ENCODE measurements at places on chromosomes 4 and X.

GRCh38 chr4:90883519-90883918 is 756.3 kb downstream of the CCSER1 start:
- DNase-seq: no peak

- DNase-seq: no peak
Measured at GRCh38 chrX:29671421-29671820, 543.9 kb upstream of the MAGEB2 start.

GRCh38 chr4:102036619-102037376 is 246.3 kb downstream of the BANK1 start:
- DNase-seq: no peak

DNA sequence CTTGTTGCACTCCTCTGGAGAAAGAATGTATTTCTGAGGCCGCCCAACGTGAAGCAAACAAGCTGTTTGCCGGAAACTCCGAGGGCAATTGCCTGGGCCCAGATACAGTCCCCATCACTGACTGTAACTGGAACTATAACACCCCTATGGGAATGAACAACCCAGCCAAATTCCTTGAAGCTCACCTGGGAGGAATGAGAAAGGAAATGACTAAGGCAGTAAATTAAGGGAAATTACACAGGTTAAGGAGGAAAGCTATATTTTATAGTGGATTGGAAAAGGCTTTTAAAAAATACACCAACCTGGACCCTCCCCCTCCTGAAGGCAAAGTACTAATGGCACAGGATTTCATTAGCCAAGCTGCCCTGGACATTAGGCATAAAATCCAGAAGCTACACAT is 11.7 kb upstream of the HERC5 start:
- DNase-seq: no peak

DNA sequence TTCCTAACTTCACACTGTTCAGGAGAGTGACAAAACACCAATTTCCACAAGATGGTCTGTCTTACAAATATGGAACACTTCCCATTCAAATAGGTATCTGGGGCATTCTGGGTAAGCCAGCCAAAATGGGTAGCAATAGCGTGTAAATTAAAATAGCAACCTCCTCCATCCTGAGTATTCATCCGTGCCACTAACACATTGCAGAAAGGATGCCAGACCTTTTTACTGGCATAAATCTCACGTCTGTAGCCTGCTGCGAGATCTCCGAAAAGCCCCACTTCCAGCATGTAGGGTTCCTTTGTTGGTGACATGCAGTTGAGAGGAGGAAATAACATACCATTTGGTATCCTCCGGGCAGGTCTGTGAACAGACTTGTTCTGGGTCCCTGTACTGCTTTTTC is 52.7 kb upstream of the RAI2 start:
- DNase-seq: no peak

DNA sequence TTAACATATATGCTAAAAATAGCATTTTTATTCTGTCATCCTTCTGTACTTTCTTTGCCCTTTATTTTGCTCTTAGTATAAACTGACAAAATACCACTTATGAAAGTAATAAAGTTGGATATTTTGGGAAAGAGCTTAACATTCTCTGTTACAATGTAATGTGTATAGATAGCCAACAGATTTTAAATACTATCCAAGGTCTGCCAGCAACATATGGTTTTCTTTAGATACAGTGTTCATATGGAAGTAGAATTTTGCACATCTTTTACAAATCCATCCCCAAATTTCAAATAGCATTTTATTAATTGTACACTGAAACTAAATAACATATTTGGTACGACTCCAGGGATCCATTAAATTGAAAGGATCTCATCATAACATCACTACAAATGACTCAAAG is 268.6 kb upstream of the PCDH18 start:
- DNase-seq: no peak

DNA sequence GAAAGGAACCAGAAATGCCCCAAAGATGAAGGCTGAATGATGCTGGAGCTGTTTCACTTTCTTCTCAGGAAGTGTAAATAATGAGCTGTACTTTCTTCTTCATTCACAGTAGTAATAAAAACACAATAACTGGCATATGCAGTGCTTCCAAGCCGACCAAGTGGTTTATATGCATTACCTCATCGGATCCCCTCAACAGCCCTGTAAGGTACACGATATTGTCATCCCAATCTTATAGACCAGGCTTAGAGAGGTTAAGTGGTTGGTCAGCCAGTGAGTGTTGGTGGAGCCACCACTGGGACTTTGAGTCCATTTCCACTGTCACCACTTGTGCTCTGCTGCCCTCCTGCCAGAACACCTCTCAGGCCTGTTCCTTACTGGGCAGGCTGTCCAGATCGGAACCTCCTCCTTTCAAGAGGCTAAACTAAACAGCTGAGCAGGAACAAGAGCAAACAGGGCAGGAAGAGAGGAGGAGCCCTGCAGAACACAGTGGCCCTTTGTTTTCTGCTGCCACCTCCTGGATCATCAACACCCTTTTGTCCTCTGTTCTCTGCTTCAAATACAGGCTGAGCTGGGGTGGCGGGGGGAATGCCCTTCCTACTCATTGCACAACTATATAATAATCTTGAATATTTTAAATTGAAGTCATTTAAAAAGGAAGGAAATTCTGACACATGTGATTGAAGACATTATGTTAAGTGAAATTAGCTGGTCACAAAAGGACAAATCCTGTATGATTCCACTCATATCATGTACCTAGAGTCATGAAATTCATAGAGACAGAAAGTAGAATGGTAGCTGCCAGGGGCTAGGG is 112.5 kb upstream of the ATP6AP2 start:
- peak; percentile 47 for DNase-seq

- DNase-seq: no peak
Measured at GRCh38 chrX:117771384-117771783, 345.2 kb downstream of the KLHL13 start.

DNA sequence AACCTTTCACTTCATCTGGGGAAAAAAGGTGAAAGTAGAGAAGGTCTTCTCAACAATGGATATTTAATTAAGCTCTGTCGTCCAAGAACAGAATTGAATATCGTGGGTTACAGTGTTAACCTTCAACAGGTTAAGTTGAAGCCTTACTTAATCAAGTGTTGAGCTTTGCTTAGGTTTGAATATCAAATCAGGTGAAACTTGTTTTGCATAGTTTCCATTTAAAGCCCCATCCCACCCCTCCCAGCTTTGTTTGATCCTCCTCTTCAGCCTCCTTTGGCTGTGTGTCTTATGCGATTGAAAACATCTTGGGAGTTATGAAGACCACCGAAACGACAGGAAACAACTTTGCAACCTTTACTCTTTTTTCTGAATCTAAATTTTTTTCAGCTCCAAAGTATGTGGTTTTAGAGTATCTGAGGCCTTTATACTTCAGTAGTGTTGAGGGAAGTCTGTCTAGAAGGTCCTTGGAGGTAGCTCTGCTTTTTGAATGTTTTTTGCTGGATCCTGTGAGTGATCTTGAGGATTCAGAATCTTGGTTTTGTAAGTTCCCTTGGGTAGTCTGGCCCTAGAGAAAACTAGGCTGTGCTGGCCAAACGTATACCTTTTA is 39.1 kb downstream of the MCUB start:
- no peak for DNase-seq

DNA sequence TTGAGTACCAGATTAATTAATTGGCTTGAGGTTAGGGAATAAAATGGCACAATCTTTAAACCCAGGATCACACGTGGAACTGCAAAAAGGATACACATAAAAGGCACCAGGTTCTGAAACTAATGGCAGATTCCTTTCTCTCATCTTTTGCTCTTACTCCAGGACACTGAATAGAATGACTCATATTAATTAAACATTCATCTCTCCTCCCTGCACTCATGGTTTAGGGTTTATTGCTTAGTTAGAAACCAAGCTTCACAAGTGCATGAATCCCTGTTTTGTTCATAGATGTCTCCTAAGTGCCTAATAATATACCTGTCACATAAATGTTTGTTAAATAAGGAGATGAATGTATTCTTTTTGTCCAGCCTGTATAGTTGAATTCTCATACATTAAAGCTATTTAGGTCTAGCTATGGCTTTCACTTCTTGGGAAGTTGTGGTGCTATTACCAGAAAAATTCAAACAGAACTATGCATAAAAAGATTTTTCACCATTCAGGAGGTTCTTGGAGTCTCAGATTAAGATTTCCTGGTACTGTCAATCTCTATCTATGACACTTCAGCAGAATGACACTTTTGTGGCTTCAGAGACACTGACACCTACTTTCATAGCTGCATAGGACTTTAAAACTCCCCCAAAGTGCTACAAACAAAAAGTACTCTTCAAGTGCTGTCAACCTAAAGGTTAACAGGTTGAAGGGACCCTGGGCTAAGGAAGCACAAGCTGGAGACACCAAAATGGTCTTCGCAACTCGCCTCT is 7.4 kb downstream of the CORIN start:
- no peak for DNase-seq

- no peak for DNase-seq
Measured at GRCh38 chr4:148857239-148857972, 415.2 kb upstream of the NR3C2 start.

- no peak for DNase-seq
Measured at GRCh38 chrX:12977761-12978204, 2.9 kb downstream of the TMSB4X start.

- peak; percentile 40 for DNase-seq
Measured at GRCh38 chrX:53831662-53832635, 145.4 kb upstream of the HUWE1 start.

- no peak for DNase-seq
Measured at GRCh38 chr4:132227151-132227856, 921.8 kb upstream of the PCDH10 start.

- no peak for DNase-seq
Measured at GRCh38 chr4:128454881-128455280, 167.3 kb upstream of the PGRMC2 start.

DNA sequence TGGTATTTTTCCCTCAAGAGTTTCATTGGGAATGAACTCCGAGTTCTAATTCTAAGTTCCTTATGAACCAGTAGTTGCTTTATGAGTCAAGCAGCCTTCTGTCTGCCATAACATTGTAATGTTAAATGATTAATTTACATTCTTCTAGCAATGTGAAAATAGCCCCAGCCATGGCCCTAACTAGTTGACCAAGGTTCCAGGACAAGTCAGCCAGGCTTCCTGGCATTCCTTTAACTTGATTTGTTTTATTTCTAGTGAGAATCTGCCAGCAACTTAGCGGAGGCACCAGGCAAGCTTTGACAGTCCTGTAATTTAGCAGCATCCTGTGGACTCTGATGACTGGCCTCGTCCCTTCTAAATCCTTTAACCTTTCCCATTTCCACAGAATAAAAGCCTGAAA is 69.0 kb downstream of the GLRA2 start:
- DNase-seq: no peak

GRCh38 chr4:24568425-24568824 is 15.9 kb downstream of the DHX15 start:
- DNase-seq: no peak

- no peak for DNase-seq
Measured at GRCh38 chr4:4323705-4324534, 33.9 kb downstream of the ZBTB49 start.

GRCh38 chr4:43379016-43379415 is 486.5 kb downstream of the GRXCR1 start:
- no peak for DNase-seq

DNA sequence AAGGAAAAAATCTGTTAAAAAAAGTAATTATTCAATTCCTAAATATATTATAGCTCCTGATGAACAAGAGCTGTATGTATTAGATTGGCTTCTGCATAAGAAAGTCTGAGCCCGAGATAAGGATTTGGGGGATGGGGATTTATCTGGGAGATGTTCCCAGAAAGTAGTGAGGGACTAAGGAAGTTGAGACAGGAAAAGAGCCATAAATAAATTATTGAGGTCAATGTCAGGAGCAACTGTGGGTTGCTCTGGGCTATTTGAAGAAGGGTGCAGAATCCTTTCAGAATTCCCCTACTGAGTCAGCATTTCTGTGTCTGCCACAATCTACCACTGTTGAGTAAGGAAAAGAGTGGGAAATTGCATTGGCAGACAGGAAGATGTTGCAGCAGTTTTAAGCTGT is 3.1 kb upstream of the TDO2 start:
- DNase-seq: no peak

GRCh38 chr4:158112611-158113010 is 60.2 kb downstream of the GASK1B start:
- DNase-seq: no peak

- DNase-seq: peak; percentile 65
Measured at GRCh38 chr4:145179281-145179860, 1.0 kb downstream of the OTUD4 start.

DNA sequence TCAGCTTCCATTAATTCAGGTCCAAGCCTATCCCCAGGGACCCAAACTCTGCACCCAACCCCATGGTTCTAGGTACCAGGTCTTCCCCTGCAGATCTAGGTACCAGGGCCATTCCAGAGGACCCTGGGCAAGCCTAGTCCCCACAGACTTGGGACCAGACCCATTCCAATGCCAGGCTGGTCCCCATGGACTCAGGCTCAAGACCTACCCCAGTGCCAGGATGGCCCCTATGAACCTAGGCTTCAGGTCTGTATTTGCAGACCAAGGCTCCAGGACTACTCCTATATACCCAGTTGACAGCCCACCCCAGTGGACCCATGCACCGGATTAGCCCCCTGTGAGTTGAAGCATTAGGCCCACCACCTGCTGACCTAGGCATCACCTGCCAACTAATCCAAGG is 8.9 kb downstream of the MTHFD2L start:
- DNase-seq: no peak

DNA sequence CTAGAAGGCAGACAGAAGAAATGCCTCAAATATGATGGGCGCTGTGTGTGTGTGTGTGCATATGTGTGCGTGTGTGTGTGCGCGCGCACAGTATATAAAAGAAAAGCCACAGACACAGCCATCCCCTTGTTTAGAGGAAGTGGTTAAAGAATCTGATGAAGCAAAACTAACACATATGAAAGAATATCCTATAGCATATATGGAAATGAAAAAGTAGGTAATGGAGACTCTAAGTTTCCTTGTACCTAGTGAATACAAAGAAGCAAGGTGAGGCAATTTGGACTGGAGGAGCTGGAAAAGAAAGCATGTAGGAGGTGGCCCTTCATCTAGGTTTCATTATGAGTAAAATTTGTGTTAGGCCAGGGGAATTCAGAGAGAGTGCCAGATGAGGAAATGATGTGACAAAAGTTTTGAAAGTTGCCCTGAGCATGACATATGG is 58.6 kb upstream of the MCF2 start:
- peak; percentile 8 for DNase-seq

GRCh38 chr4:168362025-168362401 is 43.5 kb upstream of the DDX60 start:
- DNase-seq: no peak

GRCh38 chrX:153441296-153441695 is 4.6 kb downstream of the TREX2 start:
- no peak for DNase-seq

DNA sequence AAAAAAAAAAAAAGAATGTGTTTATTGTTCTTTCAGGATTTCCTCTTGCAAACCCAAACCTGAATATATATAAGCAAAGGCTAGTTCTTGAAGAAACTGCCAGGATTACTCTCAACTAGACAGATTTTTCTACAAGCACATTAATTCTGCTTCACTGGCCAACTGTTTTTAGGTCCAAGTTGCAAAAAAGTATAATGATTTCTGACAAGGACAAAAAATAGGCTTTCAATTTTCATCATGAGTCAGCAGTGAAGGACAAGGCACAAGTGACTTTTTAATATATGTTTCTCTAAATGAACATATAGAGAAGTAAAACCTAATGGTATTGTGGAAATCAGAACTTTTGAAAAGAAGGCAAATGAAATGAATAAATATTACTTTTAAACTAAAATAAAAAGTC is 73.7 kb downstream of the ELOVL6 start:
- DNase-seq: peak; percentile 40

- no peak for DNase-seq
Measured at GRCh38 chr4:77309496-77309895, 152.5 kb downstream of the CCNG2 start.

- no peak for DNase-seq
Measured at GRCh38 chr4:118845552-118846050, 9.7 kb upstream of the SEC24D start.

- no peak for DNase-seq
Measured at GRCh38 chr4:30832639-30833038, 112.5 kb downstream of the PCDH7 start.
